ENCODE measurements at places on chromosomes 5 and 9. TPM values are rescaled to one million over a fixed set of nuclear protein-coding genes. Genes with fewer than 3 reads are reported as not detected.
A peak's percentile ranks its signal among the peaks of the same experiment; 100 is the strongest.

- H3K4me1 ChIP-seq, result peaks cover 12% of the 10 kb centered on the region
- H3K36me3 ChIP-seq, result no peaks in the 10 kb centered on the region
- H3K4me3 ChIP-seq, result no peak overlapping the region
- no peak overlapping the region for H3K27ac ChIP-seq
- no peaks in the 10 kb centered on the region for H3K27me3 ChIP-seq
Observed at GRCh38 chr9:116380496-116380995, 227.0 kb downstream of the PAPPA start.

The ROPN1L gene
- total RNA-seq, result 0.17 TPM

The RETREG1 gene
- 0.51 TPM for total RNA-seq

GRCh38 chr9:69919461-69920061, 98.9 kb downstream of the CFAP95 start:
- no peaks in the 10 kb centered on the region for H3K4me1 ChIP-seq
- H3K27me3 ChIP-seq, result no peaks in the 10 kb centered on the region
- H3K36me3 ChIP-seq, result no peaks in the 10 kb centered on the region

GRCh38 chr5:173888473-173889131, 453 bp downstream of the CPEB4 start:
- no peaks in the 10 kb centered on the region for H3K27me3 ChIP-seq
- H3K4me3 ChIP-seq, result peak overlapping the region; percentile 64
- DNase-seq, result no peak
- H3K36me3 ChIP-seq, result no peaks in the 10 kb centered on the region
- peak overlapping the region; percentile 98 for H3K27ac ChIP-seq

DNA sequence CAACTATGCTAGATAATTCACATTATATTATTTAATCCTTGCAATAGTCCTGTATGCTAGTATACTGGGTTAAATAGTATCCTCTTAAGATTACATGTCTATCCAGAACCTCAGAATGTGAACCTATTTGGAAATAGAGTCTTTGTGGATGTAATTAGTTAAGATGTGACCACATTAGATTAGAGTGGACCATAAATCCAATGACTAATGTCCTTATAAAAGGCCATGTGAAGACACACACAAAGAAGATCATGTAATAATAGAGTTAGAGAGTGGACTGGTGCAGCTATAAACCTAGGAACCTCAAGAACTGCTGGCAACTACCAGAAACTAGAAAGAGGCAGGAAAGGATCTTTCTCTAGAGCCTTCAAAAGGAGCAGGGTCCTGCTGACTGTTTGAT, 263.6 kb upstream of the PTGER4 start:
- H3K36me3 ChIP-seq, result no peaks in the 10 kb centered on the region
- no peak overlapping the region for H3K27ac ChIP-seq
- H3K4me3 ChIP-seq, result no peak overlapping the region
- no peak for DNase-seq
- H3K4me1 ChIP-seq, result no peaks in the 10 kb centered on the region

GRCh38 chr9:124366476-124367220, 48.6 kb downstream of the PSMB7 start:
- no peak overlapping the region for H3K27ac ChIP-seq
- no peaks in the 10 kb centered on the region for H3K27me3 ChIP-seq
- peaks cover 2% of the 10 kb centered on the region for H3K4me1 ChIP-seq
- no peaks in the 10 kb centered on the region for H3K36me3 ChIP-seq
- DNase-seq, result peak; percentile 82
- H3K4me3 ChIP-seq, result no peak overlapping the region

DNA sequence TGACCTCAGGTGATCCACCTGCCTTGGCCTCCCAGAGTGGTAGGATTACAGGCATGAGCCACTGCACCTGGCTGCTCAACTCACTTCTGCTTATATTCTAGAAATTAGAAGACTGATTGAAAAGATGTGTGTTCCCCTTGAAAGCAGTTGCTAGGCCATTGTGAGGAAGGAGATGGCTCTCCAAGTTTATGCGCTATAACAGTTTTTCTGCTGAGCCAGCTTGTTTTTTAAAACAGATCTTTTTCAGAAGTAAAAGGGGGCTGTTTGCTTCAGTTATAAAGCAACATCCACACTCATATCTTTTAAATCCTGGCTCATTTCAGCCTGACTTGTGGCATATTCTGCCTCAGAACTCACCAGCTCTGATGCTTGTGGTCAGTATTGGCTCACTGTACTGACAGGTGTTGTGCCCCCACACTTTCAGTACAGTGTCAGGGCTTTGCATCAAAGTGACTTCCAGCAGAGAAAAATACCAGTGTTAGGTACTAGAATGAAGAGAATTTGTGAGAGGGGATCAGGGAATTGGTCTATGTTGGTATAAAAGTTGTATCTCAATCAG, 49.4 kb downstream of the NUP214 start:
- H3K27ac ChIP-seq, result no peak overlapping the region
- peaks cover 6% of the 10 kb centered on the region for H3K36me3 ChIP-seq
- no peaks in the 10 kb centered on the region for H3K27me3 ChIP-seq
- H3K4me3 ChIP-seq, result no peak overlapping the region

The SLC36A2 gene
- not detected for total RNA-seq

GRCh38 chr5:134561871-134562296, 36.4 kb downstream of the JADE2 start:
- peak; percentile 70 for DNase-seq
- H3K36me3 ChIP-seq, result peaks cover 27% of the 10 kb centered on the region
- peaks cover 2% of the 10 kb centered on the region for H3K4me1 ChIP-seq
- H3K27me3 ChIP-seq, result no peaks in the 10 kb centered on the region
- H3K4me3 ChIP-seq, result no peak overlapping the region

The ESM1 gene
- total RNA-seq, result 1.8 TPM

The PCDHA11 gene
- 0.51 TPM for total RNA-seq

GRCh38 chr5:97019435-97020117, 83.7 kb downstream of the LNPEP start:
- peak; percentile 96 for DNase-seq
- H3K27ac ChIP-seq, result no peak overlapping the region
- no peaks in the 10 kb centered on the region for H3K27me3 ChIP-seq

DNA sequence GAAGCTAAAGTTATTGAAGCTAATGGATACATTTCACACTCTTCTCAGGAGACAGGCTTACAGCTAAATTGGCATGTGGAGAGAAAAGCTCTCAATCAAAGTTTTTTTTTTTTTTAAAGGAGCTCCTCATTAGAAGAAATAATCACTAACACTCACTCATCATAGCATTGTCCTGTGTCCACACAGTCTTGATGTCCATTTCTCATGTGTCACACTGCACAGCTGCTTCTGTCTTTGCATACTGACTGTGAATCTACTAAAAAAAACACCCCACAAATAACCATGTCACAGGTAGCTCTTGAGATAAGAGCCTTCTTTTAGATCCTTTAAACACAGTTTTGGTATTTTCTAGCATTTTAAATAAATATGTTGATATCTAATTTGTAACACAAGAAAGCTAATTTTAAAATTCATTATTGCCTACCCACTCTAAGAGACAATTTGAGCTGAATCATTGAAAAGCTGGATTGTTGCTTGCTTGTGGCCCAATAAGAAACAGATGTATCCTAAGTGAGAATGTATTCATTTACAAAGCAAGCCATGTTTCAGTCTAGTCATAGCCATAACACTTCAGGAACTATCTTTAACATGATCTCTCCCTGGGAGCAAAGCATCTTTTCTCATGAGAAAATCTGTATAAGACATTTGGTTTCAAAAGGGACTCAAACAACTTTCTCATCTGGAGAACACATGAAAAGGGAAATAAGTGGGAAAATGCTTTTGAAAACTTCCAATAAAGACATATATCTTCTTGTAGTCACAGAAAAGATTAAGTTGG, 48.1 kb upstream of the PCSK1 start:
- DNase-seq, result no peak
- no peaks in the 10 kb centered on the region for H3K36me3 ChIP-seq
- no peak overlapping the region for H3K4me3 ChIP-seq
- H3K27ac ChIP-seq, result no peak overlapping the region
- H3K4me1 ChIP-seq, result no peaks in the 10 kb centered on the region

The CSF1R gene
- not detected for total RNA-seq

DNA sequence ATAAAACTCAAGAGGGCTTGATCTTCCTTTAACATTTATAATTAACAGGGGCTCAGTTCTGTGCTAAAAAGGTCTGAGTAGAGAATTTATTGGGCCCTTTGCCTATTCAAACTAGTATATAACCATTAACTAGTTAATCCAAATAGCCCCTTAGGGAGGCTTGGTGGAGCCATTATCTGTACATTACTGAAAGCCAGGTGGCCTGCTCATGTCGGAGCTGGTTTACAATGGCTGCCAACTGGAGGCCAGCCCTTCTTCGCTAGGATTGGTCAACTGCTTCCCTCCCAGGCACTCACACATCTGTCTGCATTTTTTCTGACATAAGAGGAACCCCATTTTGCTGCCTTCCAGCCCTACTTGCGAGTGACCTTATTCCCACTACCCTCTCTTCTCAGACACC, 30.4 kb upstream of the NDFIP1 start:
- DNase-seq, result no peak

GRCh38 chr5:148532969-148533670, 121.2 kb downstream of the HTR4 start:
- H3K4me1 ChIP-seq, result no peaks in the 10 kb centered on the region
- no peak overlapping the region for H3K27ac ChIP-seq

- H3K36me3 ChIP-seq, result no peaks in the 10 kb centered on the region
- no peak overlapping the region for H3K27ac ChIP-seq
- no peaks in the 10 kb centered on the region for H3K27me3 ChIP-seq
- H3K4me3 ChIP-seq, result no peak overlapping the region
- DNase-seq, result no peak
Observed at GRCh38 chr9:135289081-135289491, 190.5 kb upstream of the PPP1R26 start.

The MEF2C gene
- total RNA-seq, result 12.2 TPM

The KIF20A gene
- total RNA-seq, result 23.8 TPM

The EMB gene
- total RNA-seq, result 11.6 TPM

The MXD3 gene
- 6.6 TPM for total RNA-seq

The N4BP3 gene
- 0.26 TPM for total RNA-seq

Data from fibroblast of lung (primary cell).